Naive thymus-derived CD8-positive, alpha-beta T cell (primary cell): ENCODE measurements at places on chromosomes 12 and 14. TPM values are rescaled to one million over a fixed set of nuclear protein-coding genes. Genes with fewer than 3 reads are reported as not detected.

DNA sequence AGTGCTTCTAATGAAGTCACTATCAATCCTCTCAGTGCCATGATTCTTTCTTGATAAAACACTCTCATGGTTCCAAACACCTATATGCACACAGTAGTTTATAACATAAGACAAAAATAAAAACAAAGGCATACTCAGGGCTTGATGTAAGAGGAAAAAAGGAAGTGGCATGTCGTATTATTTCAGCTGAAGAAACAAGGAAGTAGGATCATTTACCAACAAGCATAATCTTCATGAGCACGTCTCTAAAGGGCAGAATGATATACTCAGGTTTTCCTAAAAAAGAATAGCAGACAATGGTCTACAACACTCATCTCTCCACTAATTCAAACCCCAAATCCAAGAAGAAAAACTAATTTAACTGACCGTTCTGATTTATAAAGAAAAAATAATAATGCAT, 33.9 kb downstream of the NUMB start:
- no peak for DNase-seq

GRCh38 chr12:1670358-1671268, 20.3 kb upstream of the ADIPOR2 start:
- no peak for DNase-seq

- no peak for DNase-seq
Observed at GRCh38 chr14:33570694-33571310, 380.1 kb downstream of the EGLN3 start.

DNA sequence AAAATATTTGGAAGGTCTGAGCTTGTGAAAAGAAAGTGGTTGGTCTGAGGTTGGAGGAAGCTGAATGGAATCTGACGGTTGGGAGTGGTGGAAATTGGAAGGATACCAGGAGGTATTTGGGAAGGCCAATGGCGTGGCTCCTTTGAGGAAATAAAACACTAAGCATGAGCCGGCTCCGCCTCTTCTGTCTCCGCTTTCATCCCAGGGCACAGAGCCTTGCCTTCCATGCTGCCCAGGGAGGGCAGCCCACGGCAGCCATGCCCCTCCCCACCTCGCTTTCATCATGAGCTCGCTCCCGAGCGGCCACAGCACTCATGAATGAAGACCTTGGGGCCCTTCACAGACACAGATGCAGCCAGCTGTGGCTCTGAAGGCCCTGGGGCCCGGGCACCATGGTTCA, 36.2 kb downstream of the HSP90AA1 start:
- no peak for DNase-seq

DNA sequence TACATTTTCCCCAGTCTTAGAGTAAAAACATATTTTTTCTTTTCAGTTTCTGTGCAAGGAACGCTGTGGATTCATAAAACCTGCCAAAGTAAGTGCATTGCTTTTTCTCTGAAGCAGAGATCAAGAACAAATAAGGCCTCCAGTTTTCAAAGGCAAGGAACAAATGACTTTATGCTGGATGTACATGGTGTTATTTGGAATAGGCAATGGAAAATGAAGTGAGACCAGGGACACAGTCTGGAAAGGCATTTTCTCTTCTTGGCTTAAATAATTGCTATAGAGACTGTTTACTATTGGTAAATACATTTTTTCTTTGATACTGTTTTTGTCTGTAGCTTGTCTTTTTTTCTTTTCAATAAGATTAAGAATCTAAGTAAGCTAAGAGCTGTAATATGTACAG, 725.9 kb upstream of the MDGA2 start:
- DNase-seq: no peak

DNA sequence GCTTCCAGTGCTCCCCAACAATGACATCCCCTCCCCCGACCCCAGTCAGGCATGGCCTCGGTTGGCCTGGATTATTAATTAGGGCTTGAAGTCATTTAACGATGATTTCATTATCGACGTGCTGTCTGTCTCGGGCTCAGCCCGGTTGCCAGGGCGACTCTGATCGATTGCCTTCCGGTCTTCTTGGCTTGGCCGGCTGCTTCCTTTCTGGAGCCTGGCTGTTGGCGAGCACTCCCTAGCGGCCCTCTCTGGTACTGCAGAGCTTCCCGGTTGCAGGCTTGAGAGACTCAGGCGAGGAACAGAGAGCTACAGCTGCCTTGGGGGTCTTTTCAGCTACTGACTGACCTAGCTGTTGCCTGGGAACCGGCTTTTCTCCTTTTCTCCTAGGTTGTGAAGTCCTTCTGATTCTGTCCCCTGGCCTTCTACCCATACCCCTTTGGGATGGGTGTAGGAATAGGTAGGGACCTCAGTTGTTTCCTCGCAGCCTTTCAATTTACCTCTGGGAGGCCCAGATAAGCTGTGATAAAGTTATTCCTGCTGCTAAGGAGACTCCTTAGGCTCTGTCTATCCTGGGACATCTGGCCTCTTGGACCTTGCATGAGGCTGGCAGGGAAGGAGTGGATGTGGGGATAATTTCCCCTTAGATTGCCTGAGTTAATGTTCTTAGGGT, 5.5 kb upstream of the CISTR start:
- DNase-seq: peak; percentile 70

ISM2 gene
- not detected for total RNA-seq

RDH11 gene
- 43.7 TPM for total RNA-seq

DNA sequence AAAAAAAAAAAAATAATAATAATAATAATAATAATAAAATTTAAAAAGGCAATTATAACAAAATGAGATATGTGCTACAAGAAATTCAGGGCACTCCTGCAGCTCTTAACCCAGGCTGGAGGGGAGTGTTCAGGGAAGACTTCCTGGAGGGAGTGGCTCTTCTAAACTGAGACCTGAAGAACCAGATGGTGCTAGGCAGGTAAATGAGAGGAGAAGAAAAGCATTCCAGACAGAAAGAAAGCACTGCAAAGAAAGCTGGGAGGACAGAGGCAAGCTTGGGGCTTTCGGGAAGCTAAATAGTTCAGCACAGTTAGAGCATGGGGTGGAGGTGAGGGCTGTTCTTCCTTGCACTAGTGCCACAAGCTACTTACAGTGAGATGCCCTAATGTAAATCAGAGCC, 9.9 kb upstream of the SRSF9 start:
- no peak for DNase-seq

DNA sequence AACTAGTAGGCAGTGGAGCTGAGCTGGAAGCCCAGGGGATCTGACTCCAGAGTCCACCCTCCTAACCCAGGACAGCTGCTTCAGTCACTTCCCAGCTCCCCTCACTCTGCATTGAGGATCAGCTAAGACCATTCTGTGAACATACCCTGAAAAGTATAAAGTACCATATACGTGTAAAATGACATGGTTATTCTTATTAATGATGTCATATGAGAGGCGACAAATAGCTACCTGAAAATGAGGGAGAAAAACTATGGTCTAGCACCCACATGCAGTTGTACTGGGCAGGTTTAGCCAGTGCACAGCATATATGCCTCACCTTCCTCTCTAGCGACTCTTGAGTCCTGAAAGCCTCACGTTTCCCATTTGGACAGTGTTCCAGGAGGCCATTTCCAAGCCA, 461.9 kb downstream of the RAD51B start:
- DNase-seq: no peak

CCDC175 gene
- total RNA-seq: not detected

MIP gene
- not detected for total RNA-seq

- no peak for DNase-seq
Observed at GRCh38 chr14:55130196-55130550, 1.1 kb downstream of the LGALS3 start.

DNA sequence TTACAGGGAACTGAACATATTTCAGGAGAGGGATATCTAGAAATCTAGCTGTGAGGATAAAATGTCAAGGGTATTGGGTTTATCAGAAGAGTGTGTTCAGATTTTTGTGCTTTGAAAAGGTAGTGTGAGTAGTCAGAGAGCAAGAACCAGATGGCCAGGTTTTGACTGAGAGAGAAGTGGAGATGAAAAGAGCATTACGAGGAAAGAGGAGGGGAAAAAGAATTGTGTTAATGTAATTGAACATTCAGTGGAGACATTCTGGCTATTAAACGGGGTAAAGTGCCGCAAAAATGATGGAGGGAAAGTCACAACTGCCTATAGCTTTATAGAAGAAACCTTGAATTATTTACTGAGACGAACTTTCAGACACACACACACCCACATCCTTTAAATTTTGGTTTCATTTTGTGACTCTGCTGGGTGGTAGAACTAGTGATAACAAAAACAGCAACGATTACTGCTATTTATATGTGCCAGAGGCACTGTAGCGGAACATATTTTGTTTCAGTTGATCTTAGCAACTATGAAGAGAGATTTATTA, 213.6 kb downstream of the ERC1 start:
- DNase-seq: no peak

DNA sequence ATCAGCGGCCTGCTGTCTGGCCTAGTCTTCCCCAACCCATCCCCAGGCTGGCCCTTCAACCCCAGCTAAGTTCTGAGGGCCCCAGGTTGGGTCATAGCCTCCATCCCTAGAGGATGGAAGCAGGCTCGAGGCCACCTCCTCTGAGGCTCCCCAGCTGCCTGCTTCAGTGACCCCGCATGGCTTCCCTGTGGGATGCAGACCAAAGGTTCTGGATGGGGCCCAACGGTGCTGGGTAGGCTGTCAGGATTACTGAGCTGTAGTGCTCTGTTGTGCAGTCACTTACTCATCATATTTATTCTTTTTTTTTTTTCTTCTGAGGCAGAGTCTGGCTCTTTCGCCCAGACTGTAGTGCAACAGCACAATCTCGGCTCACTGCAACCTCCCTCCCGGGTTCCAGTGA, 92.0 kb downstream of the IRF2BPL start:
- DNase-seq: no peak

- DNase-seq: peak; percentile 16
Observed at GRCh38 chr12:58346032-58346632, 404.8 kb downstream of the ATP23 start.

DNA sequence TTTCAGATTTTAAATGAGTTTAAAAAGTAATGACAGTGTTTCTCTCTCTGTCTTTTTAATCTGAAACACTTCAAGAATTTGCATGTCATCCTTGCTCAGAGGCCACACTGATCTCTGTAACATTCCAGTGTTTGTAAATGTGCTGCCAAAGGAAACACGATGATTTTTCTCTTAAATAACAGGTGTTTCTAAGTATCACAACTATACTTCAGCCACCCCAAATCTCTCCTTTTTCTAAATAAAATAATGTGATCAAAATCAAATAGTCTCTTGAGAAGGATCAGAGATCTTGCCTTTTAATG, 3.3 kb upstream of the GALC start:
- DNase-seq: no peak

TPPP2 gene
- not detected for total RNA-seq

DNA sequence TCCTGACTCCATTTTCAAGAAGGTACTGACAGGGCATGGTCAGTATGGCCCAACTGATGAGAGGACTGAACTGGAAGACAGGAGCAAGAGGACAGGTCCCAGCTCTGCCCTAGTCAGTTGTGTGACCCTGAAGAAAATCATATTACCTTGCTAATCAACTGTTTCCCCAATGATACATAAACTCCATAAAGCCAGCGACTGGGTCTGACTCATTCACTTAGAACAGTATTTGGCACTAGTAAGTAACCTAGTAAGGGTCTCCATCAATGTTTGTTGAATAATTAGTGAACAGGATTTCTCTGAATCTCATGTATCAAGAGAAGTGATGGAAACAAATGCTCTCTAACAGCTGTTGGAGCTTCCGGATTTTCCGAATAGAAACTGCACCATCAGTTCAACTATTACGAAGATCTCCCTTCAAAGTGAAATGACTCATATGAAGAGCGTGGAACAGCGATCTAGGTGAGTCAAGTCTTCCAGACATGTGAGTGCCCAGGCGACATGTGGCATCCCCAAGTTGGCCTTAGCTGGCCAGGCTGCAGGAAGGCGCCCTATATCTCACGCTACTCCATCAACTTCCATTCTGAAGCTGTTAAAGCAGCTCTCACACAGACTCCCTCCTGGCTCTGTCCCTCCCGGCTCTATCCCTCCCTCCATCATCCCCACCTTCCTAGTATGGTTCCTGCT, 94.5 kb downstream of the TTC7B start:
- DNase-seq: no peak

- no peak for DNase-seq
Observed at GRCh38 chr14:42110167-42110566, 503.5 kb downstream of the LRFN5 start.

DNA sequence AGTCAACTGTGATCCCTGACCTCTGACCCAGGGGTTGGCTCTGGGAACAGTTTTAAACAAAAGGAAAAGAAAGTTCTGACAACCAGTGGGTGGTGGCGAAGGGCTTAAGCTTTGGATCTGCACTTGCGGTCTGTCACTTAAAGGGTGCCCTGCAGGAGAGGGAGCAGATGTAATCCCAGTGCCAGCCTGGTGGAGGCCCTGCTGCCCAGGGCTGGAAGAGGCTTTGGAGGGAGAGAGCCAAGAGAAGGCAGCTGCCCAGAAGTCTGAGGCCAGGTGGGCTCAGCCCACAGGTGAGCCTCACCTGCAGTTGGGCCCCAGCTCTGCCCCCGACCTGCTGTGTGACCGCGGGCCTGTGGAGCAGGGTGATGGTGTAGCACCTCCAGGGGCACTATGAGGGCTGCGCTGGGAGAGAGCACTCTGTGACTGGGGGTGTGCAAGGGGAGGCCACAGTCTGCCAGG, 19.1 kb downstream of the SH2B3 start:
- no peak for DNase-seq

- no peak for DNase-seq
Observed at GRCh38 chr12:10511756-10512355, 6.2 kb downstream of the EIF2S3B start.

DNA sequence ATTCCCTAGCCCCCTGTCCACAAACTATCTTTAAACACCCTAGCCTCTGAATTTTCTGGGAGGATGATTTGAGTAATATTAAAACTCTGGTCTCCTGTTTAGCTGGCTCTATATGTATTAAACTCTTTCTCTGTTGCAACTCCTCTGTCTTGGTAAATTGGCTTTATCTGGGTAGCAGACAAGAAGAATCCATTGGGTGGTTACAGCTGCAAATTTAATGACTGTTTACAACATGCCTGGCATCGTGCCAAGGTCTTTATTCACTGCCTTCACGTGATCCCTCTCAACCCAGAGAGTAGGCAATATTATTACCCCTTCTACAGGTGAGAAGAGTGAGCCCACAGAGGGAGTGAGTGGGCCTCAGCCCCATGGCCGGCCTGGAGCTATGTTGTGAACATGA, 77.8 kb upstream of the MYL2 start:
- DNase-seq: no peak

GRCh38 chr12:92145481-92145730, 240 bp downstream of the BTG1 start:
- DNase-seq: no peak

DNA sequence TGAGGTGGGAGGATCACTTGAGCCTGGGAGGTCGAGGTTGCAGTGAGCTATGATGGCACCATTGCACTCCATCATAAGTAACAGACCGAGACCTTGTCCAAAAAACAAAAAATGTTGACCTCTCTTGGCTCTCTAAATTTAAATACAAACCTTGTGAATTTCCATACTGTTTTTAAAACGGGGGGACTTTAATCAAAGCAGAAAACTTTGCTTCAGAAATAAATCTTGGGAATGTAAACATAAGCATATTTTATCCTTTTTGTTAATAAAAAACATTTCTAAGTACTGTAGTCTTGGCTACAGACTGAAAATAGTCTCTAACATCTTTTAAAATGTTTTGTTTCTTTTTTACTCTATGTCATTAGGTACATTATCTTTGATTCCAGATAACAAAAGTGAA, 130.7 kb upstream of the RASSF8 start:
- DNase-seq: no peak

- no peak for DNase-seq
Observed at GRCh38 chr14:79420725-79421124, 790.6 kb downstream of the DIO2 start.
